Hematopoietic multipotent progenitor cell (in vitro differentiated cells): ENCODE measurements at places on chromosomes 7 and 10.
A peak's percentile ranks its signal among the peaks of the same experiment; 100 is the strongest.

- no peak for DNase-seq
Observed at GRCh38 chr7:54180796-54181195, 361.4 kb upstream of the VSTM2A start.

DNA sequence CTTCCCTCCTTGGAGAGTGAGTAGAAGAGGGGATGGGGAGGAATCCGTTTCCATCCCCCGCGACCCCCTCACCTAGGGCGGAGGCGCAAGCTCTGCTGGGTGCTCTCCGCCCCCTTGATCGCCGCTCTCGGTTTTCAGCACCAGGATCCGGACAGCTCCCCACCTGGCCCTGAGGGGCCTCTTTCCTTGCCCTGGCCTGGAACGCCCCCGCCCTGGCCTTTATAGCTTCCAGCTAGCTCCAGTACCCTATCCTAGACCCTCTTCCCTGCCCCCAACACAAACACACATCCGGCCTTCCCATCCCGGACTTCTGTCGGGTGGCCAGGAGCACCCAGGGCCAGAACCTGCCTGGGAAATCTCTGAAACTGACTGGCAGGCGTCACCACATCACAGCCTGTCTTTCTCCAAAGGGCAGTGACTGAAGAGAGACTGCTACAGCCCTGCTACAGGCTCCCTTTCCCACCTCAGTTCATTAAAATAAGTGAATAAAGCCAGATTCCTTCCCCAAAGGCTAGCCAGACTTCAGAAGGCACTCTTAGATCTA is 72.3 kb upstream of the LEP start:
- DNase-seq: no peak

DNA sequence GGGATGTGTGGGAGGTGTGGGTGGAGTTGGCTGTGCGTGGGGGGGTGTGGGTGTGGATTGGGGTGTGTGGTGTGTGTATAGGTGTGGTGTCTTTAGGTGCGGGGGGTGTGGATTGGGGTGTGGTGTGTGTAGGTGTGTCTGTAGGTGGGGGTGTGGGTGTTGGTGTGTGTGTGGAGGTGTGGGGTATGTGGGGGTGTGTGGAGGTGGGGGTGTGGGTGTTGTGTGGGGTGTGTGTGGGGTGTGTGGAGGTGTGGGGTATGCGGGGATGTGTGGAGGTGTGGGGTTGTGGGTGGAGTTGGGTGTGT is 33.9 kb downstream of the SPDYE17 start:
- no peak for DNase-seq

GRCh38 chr7:3301831-3302618 is 973 bp downstream of the SDK1 start:
- peak; percentile 31 for DNase-seq

DNA sequence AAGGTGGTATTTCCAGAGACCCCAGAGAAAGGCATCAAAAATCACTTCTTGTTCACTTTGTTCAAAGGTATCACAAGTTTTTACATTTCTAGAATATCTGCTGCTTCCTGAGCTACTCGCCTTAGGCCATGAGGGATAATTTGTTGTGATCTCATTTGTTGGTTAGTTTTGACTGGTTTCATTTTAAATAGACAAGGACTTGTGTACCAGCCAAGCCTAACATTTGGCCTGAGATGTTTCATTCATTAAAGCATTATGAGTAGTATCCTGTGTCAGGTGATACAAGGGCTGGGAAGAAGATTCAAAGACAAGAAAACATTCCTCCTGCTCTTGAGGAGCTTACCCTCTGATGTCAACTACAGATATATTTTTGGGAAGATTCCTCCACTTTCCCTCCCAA is 170.3 kb upstream of the FAM171A1 start:
- DNase-seq: no peak

DNA sequence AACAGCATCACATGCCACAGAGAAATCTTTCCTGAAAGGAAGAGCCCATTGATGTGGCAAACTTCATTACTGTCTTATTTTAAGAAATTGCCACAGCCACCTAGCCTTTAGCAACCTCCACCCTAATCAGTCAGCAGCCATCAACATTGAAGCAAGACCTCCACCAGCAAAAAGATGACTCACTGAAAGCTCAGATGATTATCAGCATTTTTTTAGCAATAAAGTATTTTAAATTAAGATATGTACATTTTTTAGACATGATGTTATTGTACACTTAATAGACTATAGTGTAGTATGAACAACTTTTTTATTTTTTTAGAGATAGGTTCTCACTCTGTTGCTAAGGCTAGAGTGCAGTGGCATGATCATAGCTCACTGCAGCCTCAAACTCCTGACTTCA is 14.8 kb downstream of the STEAP1B start:
- no peak for DNase-seq

DNA sequence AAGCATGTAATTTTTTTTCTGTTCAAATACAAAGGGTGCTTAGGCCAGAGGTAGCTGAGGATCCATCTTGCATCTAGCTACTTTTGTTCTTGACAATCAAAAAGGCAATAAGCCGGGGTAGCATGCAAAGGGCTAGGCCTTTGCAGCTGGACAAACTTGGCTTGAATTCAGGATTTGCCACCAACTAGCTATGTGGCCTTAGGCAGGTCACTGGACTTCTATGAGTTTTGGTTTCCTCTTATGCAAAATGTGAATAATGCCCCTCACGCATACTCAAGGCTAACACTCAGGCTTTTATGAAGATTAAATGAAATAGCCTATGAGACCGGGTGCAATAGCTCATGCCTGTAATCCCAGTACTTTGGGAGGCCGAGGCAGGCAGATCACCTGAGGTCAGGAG is 19.3 kb downstream of the GFRA1 start:
- DNase-seq: no peak

GRCh38 chr10:75335191-75335590 is 66.4 kb downstream of the ZNF503 start:
- no peak for DNase-seq

- DNase-seq: no peak
Observed at GRCh38 chr7:40640566-40640965, 505.8 kb downstream of the SUGCT start.

GRCh38 chr10:29408847-29409240 is 120.0 kb downstream of the LYZL1 start:
- no peak for DNase-seq

- no peak for DNase-seq
Observed at GRCh38 chr7:12827219-12827821, 139.9 kb downstream of the ARL4A start.

- DNase-seq: no peak
Observed at GRCh38 chr7:98448766-98449165, 47.9 kb upstream of the BAIAP2L1 start.

DNA sequence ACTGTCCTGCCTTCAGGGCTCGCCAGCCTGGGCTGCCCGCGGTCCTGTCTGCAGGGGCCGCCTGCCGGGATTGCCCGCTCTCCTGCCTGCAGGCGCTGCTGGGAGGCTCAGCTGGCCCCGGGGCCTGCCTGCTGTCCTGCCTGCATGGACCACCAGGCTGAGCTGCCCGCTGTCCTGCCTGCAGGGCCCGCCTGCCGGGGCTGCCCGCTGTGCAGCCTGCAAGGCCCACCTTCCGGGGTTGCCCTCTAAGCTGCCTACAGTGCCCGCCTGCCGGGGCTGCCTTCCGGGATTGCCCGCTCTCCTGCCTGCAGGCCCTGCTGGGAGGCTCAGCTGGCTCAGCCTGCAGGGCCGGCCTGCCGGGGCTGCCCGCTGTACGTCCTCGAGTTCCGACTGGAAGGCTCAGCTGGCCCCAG is 164.4 kb downstream of the GLRX3 start:
- DNase-seq: peak; percentile 1

GRCh38 chr7:2528481-2529095 is 9.0 kb downstream of the LFNG start:
- no peak for DNase-seq

GRCh38 chr10:17062493-17062892 is 67.1 kb downstream of the CUBN start:
- DNase-seq: no peak

- no peak for DNase-seq
Observed at GRCh38 chr10:99393683-99394082, 36.7 kb downstream of the GOT1 start.

- no peak for DNase-seq
Observed at GRCh38 chr7:111866787-111867186, 304.5 kb upstream of the IMMP2L start.

DNA sequence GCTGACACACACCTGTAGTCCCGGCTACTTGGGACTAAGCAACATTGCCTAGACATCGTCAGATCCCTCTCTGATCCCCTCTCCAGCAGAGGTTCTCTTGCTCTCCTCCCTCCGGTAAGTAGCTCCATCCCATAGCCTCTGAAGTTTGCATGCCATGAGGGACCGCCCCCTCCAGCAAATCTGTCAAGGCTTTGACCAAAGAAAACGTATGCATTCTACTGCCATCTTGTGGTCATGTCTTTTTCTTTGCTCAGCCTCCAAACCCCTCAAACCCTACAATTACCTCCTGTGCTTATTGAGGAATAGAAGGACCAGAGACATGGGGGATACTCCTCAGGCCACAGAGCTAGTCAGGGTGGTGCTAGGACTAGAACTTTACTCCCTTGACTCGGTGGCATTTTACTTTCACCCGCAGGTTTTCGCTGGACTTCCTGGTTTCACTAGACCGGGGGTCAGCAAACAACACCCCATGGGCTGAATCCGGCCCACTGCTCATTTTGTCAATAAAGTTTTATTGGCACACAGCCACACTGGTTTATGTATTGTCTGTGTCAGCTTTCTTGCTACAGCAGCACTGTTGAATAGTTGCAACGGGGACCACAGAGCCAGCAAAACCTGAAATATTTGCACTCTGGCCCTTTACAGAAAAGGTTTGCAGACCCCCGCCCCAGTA is 202.6 kb upstream of the FOXK1 start:
- DNase-seq: peak; percentile 51

- DNase-seq: no peak
Observed at GRCh38 chr7:107917763-107918651, 27.0 kb downstream of the DLD start.

- no peak for DNase-seq
Observed at GRCh38 chr10:11451640-11452260, 159.7 kb downstream of the USP6NL start.

GRCh38 chr10:106189292-106189691 is 975.2 kb downstream of the SORCS1 start:
- DNase-seq: peak; percentile 1

DNA sequence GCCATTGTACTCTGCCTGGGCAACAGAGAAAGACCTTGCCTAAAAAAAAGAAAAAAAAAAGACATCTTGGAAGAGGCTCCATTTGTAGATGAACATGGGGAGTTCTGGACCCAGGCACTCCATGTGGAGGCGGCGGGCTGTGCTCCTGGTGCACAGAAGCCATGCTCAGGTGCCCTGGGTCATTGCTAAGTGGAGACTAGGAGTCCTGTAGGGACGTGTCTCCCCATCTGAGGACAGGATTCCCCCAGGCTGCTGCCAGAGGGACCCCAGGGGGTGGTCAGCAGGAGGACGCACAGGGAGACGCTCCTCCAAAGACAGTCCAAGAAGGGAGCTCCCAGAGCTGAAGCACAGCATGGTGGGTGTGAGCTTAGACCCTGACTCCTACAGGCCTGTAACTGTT is 34.3 kb downstream of the SBDS start:
- DNase-seq: no peak

GRCh38 chr7:833601-834258 is 1.5 kb downstream of the SUN1 start:
- DNase-seq: no peak

GRCh38 chr7:22920672-22921071 is 93.3 kb downstream of the HYCC1 start:
- no peak for DNase-seq

DNA sequence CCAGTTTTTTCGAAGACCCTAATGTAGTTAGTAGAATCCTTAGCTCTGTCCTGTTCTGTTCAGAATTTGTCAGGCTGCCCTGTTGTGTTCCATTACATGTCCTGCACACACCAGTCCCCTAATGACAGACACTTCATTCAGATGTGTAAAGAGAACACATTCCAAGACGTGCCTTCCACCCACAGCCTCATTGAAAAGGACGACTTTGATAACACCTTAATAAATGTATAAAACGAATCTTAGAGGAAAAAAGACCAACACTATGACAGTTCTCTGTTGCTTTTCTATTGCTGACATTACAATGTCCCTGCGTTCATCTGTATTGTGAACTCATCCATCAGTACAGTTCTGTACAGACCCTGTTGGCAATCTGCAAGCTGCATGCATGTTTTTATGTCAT is 3.5 kb downstream of the LRRTM3 start:
- no peak for DNase-seq

- DNase-seq: no peak
Observed at GRCh38 chr10:23514321-23514720, 75.4 kb downstream of the OTUD1 start.

DNA sequence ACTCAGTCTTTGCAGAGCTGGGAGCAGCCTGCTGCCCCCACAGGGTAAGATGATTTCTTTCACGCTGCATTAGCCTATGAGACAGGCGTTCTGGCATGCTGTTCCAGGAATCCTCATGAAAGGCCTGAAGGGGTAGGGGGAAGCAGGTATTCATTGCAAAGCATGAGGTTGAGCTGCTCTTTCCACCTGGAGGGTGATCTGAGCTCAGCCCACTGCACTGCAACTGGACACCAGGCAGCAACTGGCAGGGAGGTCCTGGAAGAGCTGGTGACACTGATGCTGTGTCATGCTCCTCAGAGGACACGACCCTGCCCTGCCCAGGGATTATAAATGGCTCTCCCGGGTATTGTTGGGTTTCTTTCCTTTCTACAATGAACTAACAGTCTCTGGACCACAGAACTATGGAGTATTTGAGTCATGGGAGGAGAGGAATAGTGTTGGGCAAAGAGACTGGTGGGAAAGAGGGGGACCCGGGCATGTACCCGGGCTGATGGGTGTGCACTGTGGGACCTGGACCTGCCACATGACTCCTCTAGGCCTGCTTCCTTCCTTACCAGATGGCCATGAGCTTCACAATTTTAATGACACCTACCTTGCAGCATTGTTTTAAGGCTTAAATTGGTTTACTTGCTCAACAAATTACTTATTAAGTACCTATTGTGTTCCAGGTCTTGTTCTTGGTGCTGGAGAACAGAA is 24.3 kb downstream of the SLC25A28 start:
- DNase-seq: no peak

DNA sequence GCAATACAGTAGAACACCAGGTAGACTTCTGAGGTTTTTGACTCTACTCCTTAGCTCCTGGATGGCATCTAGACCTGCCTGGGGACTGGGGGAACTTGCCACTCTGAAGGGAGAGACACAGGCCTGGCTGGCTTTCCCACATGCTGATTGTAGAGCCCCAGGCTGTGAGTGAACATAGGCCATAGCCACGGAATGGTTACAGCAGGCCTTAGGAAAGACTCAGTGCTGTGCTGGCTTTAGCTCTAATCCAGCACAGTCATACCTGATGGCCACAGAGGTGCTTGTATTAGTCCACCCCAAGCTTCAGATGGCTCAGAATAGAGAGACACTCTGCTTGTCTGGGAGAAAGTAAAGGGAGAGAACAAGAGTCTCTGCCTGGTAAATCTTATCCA is 35.0 kb upstream of the ARHGAP12 start:
- DNase-seq: no peak

GRCh38 chr10:56360967-56361612 is at the start of gene ZWINT:
ZWINT (minus strand) TSS chr10:56361259; CDS start chr10:56361236, 23 bp downstream.
- DNase-seq: peak; percentile 79
